A549 (cell line): ENCODE measurements at places on chromosomes 6 and 20.
A peak's percentile ranks its signal among the peaks of the same experiment; 100 is the strongest.

GRCh38 chr6:96450770-96451130, 70.9 kb upstream of the UFL1 start:
- no peak for DNase-seq

- no peak for DNase-seq
These were observed 112.7 kb downstream of the ISM1 start for GRCh38 chr20:13333793-13334192.

DNA sequence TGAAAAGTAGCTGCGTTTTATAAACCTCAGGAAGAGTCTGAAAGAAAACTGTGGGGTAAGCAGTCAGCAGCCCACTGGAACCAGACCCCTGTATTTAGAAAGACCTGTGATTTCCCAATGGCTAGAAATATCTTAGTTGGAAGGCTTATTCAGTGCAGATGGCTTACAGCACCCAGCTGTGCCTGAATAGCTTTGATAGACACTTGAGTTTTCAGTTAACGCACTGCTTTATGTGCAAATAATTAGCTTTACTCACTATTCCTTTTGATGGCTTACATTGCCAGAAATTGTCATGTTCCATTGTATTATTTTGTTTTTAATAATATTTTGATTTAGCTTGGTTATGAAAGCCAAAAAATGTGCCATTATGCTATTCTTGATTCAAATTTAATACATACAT, 465.3 kb upstream of the SYNCRIP start:
- no peak for DNase-seq

- DNase-seq, result no peak
These were observed 38.9 kb downstream of the BICRAL start for GRCh38 chr6:42820512-42821340.

DNA sequence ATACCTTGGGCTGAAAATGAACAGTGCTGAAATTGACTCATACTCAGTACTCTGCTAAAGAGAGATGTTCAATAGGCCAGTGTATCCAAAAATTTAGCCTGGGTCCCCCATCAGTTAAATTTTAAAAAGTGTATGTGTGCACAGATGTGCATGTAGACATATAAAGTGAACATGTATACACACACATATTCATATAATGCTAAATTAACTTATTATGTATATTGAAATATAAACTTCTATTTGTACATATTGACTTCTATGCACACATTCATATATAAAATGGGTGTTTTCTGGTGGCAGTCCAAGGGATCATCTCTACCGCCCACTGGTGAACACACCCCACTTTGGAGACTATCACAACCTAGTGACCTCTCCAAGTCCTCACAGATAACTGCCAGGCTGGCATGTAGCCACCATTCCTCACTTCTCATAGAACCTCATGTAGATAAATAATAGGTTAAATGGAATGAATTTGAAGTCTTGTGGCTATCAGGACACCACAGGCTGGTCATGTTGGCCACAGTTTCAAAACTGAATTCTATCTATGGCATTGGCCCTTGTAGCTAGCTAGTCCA, 8.8 kb downstream of the SLC22A16 start:
- no peak for DNase-seq

- peak; percentile 19 for DNase-seq
These were observed 1.6 kb upstream of the FOXA2 start for GRCh38 chr20:22585786-22586493.

DNA sequence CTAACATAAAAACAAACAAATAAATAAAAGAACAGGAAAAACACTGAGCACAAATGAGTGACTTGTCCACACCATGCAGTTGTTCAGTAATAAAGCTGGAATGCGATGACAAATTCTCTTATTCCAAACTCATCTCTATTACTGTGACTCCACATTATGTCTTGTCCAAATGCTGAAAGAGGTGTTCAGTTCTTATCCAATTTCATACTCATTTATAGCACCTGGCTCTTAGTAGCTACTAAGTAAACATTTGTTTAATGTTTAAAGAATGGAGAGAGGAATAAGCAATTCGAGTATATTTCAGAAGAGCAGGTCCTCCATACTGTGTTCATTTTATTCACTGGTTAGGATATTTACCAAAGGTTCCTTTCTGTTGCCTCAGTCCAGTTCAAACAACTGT, 439.0 kb upstream of the JAG1 start:
- DNase-seq, result no peak

DNA sequence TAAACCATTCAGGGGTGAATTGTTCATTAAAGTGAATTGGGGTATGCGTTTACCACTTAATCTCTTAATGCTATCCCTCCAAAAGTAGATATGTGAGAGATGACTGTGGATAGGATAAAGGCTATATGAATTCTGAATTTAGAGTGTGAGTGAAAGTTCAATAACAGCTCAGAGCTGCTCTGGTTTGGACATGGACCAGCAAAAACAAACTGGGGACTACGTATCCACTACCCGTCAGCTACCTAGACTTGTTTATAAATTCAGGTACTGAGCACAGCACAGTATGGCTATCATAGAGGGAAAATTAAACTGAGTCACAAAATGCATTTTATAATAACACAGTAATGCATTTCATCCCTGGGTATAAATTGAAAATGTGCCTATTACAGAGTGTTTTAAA, 44.4 kb downstream of the HDDC2 start:
- no peak for DNase-seq

GRCh38 chr20:63100174-63100925, 93.6 kb upstream of the BHLHE23 start:
- no peak for DNase-seq

- DNase-seq, result no peak
These were observed 14.4 kb upstream of the TMEM242 start for GRCh38 chr6:157337751-157338150.

GRCh38 chr6:145904391-145904790, 59.8 kb downstream of the SHPRH start:
- DNase-seq, result no peak

DNA sequence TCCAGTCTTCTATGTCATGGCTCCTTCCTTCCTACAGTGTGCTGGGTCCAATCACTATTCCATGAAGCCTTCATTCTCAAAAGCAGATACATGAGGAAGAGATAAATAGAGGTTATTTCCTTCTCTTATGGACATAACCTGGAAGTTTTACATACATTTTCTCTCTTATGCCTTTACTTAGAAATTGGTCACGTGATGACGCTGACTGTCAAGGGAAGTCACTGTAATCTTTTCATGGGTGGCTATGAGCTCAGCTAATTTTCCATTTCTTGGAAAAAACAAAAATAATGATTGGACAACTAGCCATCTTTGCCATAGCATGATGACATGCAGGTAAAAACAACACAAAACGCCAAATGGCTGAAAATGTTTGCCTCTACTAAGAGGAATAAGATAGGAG, 151.6 kb upstream of the PRSS16 start:
- no peak for DNase-seq

DNA sequence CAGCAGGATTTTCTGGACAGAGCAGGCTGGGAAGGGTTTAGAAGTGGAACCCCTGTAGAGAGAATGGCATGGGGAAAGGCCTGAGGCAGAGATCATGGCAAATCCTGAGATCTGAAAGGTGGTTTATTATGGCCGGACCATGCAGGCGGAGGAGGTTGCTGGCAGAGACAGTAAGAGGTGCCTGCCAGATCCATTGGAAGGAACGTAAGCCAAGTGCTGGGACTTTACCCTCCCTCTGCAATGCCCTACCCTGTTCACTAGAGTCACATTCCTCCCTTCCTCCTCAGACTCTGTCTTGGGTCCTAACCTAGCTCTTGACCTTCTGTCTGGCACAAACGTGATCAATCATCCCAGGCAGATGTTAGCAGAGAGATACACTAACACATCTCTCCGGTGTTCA, 66.4 kb upstream of the SLC22A23 start:
- no peak for DNase-seq

DNA sequence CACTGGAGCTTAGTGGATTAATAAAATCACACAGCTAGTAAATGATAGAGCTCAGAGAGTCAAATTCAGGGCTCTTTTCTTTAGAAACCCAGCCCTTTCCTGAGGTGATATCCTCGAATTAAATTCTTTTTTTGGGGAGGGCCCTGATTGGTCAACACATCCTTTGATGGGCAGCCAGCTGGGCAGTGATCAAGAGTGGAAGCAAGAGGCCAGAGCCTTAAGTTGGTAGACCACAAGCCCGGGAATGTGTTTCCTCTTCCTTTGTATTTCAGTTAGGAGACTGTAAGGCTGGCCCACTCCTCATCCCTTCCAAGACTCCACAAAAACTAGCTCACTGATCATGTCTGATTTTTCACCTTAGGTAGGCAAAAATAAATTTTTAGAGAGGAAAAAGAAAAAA, 640.5 kb downstream of the DHX35 start:
- no peak for DNase-seq

DNA sequence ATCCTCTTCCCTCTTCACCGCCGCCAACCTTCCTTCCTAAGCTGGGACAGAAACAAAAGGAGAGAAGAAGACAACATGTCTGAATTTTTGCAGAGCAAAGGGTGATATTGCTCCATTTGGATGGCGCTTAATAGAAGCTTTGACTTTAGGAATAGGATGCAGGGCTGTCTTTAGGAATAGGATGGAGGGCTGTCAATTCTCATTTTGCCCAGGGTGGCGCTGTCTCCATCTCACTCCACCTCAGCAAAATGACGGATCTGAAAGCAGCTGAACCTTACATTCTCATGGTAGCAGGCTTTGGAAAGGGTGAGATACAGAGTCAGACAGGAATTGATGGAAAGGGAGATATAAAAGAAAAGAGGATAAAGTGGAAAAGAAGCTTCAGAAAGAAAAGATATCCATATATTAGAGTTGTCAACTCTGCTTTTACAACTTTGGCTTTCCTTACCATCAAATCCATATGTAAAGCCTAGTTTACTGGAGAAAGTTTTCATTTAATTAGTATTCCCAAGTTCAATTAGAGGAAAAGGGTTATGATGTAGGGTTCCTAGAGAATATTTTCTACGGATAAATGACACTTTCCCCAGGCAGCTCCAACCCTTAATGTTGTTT, 2.4 kb downstream of the MTCL3 start:
- DNase-seq, result peak; percentile 55

- no peak for DNase-seq
These were observed 63.5 kb upstream of the VSTM2L start for GRCh38 chr20:37839432-37839827.

DNA sequence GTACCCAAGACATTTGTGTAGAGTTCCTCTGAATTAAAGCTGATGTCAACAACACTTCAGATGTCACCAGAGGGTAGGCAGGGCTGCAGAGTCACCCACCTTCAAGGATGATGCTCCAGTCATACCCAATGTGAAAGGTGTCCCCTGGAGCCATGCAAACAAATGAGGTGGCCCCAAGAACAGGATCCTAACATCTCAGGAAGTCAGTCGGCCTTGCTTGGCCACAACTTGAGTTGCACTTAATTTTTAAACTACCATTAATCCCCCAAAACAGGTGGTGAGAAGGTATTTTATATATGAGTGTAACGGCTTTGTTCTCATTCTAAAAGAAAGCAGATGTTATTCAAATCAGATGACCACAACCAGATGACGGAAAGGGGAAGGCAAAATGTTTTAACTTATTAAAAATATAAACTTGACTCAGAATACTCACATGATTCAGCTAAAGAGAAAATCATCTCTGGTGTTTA, 21.1 kb upstream of the SERPINB1 start:
- DNase-seq, result no peak

- peak; percentile 94 for DNase-seq
These were observed 24.9 kb upstream of the IER3 start for GRCh38 chr6:30769088-30769852.

- no peak for DNase-seq
These were observed 2.8 kb downstream of the RSPH9 start for GRCh38 chr6:43647613-43648012.

- no peak for DNase-seq
These were observed 422.7 kb downstream of the CD83 start for GRCh38 chr6:14540276-14540675.

DNA sequence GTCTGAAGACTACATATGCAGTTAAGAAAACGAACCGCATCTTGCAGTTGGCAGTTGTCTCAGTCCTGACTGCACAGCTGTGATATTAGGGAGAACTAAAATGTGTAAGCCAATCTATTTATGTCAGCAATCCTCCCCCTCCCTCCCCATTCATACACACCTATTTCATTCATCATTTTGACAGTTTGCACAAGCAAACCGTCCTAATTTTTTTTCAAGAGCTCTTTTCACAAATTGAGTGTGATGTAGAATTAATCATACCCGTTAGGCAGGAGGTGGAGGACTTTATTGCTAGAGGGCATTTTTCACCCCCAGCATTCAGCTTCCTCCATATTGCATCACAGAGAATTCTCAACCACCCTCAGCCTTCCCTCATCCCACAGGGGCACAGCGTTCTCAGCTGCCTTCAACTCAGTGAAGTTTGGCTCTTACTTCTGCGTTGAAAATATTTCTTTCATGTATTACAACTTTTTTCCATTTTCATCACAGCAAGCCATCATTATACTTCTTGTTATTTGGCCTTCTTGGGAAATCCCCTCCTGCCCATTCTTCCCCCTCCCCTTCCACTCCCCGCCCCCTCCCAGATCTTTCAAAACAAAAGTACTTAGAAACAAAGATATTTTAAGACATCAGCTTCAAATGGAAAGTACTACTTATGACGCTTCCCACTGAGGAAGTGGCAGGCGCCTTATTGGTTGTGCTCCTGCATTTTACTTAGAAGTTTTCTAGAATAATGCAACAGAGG, 37.5 kb downstream of the NOX3 start:
- DNase-seq, result no peak
